NCI-H2107 (cell line): ENCODE measurements at places on chromosomes 16 and 17.

GRCh38 chr16:8374586-8375231 lies 215.6 kb downstream of the TMEM114 start:
- DNase-seq = no peak

DNA sequence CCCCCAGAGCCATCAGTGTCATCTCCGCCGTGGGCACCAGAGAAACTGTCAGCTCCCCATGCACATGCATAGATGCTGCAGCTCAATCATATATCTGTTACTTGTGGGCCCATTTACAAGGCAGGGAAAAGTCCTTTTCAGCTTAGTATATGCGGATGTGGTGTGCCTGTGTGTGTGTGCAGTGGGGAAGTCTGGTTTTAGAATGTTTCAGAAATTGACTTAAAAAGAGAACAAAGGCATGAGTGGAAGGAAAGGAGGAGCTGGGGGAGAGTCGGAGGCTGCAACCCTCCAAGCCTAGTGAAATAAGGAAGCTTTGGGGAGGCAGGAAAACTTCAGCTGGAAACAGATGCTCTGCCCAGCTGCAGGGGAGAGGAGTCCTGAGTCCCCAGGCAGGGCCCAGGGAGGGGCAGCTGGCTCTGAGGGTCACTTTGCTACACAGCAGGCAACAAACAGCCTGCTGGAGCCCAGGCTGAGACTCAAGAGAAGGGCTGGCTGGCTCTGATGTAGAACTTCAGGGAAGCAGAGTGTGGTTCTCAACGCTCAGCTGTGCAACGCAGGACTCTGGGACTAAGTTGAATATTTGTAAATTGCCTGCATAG lies 11.1 kb upstream of the CD300LD start:
- DNase-seq = no peak

DNA sequence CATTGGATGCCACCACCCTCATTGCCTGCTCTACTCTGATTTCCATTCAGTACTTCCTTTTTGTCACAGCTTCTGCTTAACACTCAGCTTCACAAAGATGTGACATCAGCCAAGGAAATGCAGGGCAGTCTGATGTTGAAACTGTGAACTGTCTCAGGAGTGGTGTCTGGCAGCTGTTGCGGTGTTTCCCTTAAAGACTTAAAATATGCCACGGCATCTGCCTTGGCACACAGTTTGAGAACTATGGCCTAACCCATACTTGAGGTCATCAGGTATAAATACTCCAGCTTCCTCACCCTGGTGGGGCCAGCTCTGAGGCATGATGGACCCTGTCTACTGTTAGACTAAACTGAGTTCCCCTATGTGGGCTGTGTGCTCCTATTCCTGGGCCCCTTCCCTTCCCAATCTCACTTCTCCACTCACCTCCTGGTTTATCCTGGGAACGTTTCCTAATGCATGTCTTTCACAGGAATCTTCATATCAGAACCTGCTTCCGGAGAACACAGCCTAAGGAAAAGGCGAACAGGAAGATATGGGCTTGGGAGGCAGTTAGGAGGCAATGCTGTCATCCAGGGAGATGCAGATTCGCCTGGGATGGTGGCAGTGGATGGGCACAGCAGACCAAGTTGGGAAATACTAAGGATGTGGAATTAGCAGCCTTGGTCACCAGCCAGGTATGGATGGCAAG lies 96.5 kb downstream of the WSCD1 start:
- no peak for DNase-seq

- no peak for DNase-seq
These were observed 1.6 kb downstream of the COASY start for GRCh38 chr17:42563543-42563942.

GRCh38 chr17:44075598-44076293 lies 5.2 kb downstream of the G6PC3 start:
- no peak for DNase-seq

GRCh38 chr17:60941028-60941427 lies 263.4 kb downstream of the BCAS3 start:
- DNase-seq = no peak

DNA sequence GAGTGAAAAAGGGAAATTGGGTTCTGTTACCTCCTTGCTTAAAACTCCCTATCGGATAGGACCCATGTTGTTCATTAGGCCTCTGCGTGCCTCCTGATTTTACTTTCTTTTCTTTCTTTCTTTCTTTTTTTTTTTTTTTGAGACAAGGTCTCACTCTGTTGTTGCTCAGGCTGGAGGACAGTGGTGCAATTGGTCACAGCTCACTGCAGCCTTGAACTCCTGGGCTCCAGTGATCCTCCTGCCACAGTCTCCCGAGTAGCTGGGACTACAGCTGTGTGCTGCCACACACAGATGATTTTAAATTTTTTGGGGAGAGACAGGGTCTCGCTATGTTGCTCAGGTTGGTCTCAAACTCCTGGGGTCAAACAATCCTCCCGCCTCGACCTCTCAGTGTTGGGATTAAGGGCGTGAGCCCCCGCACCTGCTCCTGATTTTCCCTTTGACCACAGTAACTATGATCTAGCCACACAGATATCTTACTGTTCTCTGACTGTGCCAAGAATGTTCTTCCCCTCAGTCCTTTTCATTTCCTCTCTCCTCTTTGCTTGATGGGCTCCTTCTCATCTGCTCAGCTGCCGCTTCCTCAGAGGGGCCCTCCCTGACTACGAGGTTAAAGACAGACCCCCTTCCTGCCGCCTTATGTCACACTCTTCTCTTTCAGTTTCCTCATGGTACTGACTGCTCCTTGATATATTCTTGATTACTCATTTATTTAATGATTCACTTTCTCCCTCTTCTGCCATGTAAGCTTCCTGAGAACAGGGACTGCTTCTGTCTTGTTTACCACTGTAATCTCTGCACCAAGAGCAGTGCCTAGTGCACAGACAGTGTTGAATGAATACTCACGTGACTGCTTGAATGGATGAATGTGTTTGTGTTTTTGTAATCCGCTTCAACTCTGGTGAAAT lies 44.3 kb downstream of the LCMT1 start:
- DNase-seq = no peak

- peak; percentile 55 for DNase-seq
These were observed 10.0 kb downstream of the C1QTNF1 start for GRCh38 chr17:79033741-79034501.

GRCh38 chr16:82379551-82379950 lies 209.5 kb upstream of the MPHOSPH6 start:
- DNase-seq = no peak

- DNase-seq = no peak
These were observed 14.2 kb downstream of the YWHAE start for GRCh38 chr17:1385861-1386260.

- DNase-seq = no peak
These were observed 24.2 kb downstream of the TPSD1 start for GRCh38 chr16:1279945-1280589.

DNA sequence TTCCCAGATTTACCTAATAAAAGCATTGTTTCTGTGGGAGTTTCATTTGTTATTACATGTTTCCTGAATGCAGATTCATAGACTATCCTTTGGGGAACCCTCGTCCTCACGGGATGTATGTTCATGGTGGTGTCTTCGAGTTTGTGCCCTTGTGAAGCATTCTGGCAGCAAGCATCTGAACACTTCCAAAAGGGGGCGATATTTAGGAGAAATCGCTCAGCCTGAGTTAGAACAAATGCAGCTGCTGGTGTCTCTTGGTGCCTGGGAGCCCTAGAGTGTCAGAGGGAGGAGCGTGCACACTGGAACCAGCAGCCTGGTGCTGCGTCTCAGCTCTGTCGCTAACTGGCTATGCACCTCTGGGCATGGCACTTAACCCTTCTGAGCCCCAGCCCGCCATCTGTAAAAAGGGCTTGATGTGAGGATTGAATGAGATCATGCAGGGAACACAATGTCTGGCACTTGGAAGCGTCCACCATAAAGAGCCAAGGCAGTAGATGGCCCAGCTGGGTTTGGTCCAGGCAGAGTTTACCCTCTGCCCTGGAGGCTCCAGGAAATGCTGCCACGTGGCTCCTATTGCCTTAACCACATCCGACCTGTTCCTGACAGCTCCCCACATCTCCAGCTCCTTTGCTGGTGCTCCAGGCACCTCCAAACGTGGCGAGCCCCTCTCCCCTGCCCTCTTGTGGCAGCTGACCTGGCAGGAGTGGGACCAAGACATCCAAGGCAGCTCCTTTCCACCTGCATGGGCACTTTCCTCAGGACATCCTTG lies 25.0 kb upstream of the C16orf78 start:
- DNase-seq = no peak

GRCh38 chr16:47787696-47788095 lies 326.6 kb downstream of the PHKB start:
- no peak for DNase-seq

DNA sequence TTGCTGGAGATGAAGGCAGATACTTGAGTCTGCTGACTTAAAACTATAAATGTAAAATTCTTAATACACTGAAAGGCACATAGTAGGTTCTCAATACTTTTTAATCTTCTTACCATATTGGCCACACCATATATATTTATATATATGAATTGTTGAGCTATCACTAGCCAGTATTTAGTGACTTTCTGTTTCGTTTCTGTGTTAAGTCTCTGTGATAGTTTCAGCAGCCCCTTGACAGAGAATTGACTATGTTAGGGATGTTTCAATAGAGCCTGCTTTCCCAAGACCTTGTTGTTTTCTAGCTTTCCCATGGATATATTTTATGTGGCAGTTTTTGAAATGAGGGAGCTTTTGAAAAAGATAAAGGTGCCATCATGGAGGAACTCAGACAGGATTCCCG lies 206.5 kb upstream of the GOT2 start:
- no peak for DNase-seq

DNA sequence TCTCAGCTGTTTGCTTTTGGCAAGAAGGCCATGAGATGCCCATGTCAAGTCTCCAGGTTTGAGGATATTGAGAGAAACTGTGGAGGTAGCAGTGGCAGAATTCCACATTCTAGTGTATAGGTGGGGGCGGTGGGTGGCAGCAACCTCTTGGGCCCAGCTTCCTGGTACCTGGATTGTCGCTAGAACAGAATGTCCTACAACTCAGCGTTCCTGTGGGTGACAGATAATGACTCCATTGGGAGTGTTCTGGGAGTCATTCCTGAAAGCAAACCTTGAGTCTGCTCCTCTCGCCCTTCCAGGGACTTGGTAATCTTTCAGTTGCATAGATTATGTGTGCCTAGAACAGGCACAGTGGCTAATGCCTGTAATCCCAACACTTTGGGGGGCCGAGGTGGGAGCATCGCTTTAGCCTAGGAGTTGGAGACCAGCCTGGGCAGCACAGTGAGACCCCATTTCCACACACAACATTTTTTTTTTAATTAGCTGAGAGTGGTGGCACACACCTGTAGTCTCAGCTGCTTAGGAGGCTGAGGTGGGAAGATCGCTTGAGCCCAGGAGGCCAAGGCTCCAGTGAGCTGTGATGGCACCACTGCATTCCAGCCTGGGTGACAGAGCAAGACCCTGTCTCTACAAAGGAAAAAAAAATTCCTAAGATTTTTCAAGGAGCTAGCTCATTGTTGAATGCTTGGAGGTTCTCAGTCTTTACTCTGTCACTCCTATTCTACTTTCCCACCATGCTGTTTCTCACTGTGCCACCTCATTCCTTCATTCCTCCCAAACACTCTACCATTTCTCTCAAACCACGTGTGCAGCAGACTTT lies 37.9 kb upstream of the METTL16 start:
- DNase-seq = no peak

GRCh38 chr17:48723423-48724250 lies 652 bp downstream of the PRAC2 start:
- no peak for DNase-seq

GRCh38 chr16:88773812-88774291 lies 11.2 kb downstream of the PIEZO1 start:
- DNase-seq = no peak

GRCh38 chr17:52965856-52966255 lies 807.3 kb upstream of the CA10 start:
- no peak for DNase-seq

- DNase-seq = no peak
These were observed 45.8 kb downstream of the WNT3 start for GRCh38 chr17:46772475-46773220.

DNA sequence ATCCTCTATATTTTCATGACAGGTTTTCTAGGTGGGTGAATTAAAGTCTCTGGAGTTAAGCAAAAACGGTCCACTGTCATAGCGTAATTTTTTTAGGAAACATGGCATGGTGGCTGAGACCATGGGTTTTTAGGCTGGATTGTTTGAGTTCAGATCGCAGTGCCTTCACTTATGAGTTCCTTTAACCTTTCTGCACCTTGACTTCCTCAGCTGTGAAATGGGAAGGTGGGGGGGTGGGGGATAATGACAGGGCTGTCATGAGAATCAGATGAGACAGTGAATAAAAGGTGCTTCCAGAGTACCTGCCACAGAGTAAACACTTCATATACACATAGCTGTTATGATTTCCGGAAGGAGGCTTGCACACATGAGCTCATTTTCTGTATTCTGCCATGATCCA lies 11.8 kb downstream of the PRCD start:
- no peak for DNase-seq

DNA sequence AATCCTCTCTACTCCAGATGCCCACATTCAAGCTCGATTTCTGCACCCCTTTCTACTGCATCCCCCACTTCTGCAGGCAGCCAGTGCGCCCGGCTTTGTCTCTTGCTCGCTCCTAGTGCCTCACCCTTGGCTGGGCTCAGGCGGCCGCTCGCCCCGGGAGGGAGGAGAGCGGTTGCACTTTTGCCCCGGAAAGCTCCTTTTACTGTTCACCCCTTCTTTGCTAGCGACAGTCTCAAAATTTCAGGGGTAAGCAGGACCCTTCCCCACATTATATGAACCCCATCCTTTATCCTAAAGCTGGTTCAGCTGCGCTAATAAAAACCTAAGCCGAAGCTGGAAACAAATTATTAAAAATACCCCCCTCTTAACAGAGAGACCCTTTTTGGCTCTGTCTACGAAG lies 1.0 kb downstream of the HOXB5 start:
- DNase-seq = no peak

DNA sequence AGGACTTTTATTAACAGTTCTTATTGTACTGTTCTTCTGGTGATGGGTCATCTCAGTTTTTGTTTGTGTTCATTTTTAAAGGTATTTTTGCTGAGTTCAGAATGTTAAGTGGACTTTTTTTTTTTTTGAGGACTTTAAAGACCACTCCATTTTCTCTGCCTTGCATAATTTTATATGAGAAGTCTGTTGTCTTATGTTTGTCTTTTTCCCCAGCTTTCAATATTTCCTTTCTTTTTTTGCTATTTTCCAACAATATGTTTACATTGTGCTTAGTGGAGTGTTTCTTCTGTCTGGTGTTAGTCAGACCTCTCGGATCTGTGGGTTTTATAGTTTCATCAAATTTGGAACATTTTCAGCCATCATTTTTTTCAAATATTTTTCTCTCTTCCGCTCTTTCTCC lies 290.0 kb upstream of the TNRC6C start:
- DNase-seq = no peak

DNA sequence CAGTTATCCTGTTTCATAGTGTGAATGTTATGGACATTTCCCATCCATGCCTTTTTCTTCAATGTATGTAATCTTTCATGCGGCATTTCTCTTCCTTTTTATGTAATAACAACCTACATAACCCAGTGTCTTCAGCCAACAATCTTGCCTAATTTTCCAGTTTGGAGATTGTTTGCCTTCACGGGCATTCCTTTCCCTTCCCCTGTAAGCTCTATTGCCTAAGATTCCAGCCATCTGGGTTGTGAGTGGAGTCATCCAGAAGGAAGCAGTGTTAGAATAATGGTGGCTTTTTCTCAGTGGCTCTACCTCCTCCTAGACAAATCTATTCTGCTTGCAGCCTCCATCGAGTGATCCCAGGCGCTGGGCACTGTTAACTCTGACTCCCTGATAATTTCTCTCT lies 22.3 kb downstream of the SYCE1L start:
- no peak for DNase-seq
